Naive thymus-derived CD4-positive, alpha-beta T cell (primary cell): ENCODE measurements at places on chromosomes 13 and 19. TPM values are rescaled to one million over a fixed set of nuclear protein-coding genes. Genes with fewer than 3 reads are reported as not detected.

NALCN gene
- total RNA-seq: not detected

LGALS4 gene
- 9.8 TPM for total RNA-seq

EFNB2 gene
- 0.11 TPM for total RNA-seq

LRRC8E gene
- not detected in 2 replicates for total RNA-seq

EBI3 gene
- total RNA-seq: 0.44 TPM

DNAJC15 gene
- total RNA-seq: 10.5 TPM

NUFIP1 gene
- total RNA-seq: 5.8 TPM

IGSF23 gene
- total RNA-seq: not detected in 2 replicates

CERS1 gene
- total RNA-seq: not detected

ZNF665 gene
- 1.6 TPM for total RNA-seq

SPPL2B gene
- 150 TPM for total RNA-seq

WDR88 gene
- total RNA-seq: 0.51 TPM in 1 of 2 replicates, not detected in the other

DNAAF3 gene
- not detected for total RNA-seq

MYO9B gene
- total RNA-seq: 297 TPM

ZNF578 gene
- 0.20 and 0.75 TPM in 2 replicates for total RNA-seq

ZNF439 gene
- total RNA-seq: 21.9 TPM

- H3K4me1 ChIP-seq: no peaks in the 10 kb centered on the region
- no peak for DNase-seq
- no peak overlapping the region for H3K27ac ChIP-seq
- no peak overlapping the region for H3K4me3 ChIP-seq
- H3K27me3 ChIP-seq: no peaks in the 10 kb centered on the region
- H3K36me3 ChIP-seq: no peaks in the 10 kb centered on the region
Measured at GRCh38 chr19:33471111-33471996, 50.2 kb downstream of the PEPD start.

- H3K4me1 ChIP-seq: no peaks in the 10 kb centered on the region
- no peaks in the 10 kb centered on the region for H3K36me3 ChIP-seq
- no peak within 1 kb of the TSS for H3K27ac ChIP-seq
- no peak within 1 kb of the TSS for H3K4me3 ChIP-seq
- DNase-seq: peak; percentile 26
Measured at GRCh38 chr13:83881917-83882605, at the start of gene SLITRK1. Gene SLITRK1, minus strand, starts transcription at chr13:83882474. Its CDS starts 967 bp downstream, at chr13:83881507.

GRCh38 chr13:103066079-103066780 is at the start of gene SLC10A2:
Gene SLC10A2, minus strand, starts transcription at chr13:103066417. Its CDS starts 168 bp downstream, at chr13:103066249.
- H3K4me3 ChIP-seq: no peak within 1 kb of the TSS
- H3K27ac ChIP-seq: no peak within 1 kb of the TSS
- no peak for DNase-seq
- H3K36me3 ChIP-seq: no peaks in the 10 kb centered on the region
- H3K4me1 ChIP-seq: no peaks in the 10 kb centered on the region
- no peaks in the 10 kb centered on the region for H3K27me3 ChIP-seq

DNA sequence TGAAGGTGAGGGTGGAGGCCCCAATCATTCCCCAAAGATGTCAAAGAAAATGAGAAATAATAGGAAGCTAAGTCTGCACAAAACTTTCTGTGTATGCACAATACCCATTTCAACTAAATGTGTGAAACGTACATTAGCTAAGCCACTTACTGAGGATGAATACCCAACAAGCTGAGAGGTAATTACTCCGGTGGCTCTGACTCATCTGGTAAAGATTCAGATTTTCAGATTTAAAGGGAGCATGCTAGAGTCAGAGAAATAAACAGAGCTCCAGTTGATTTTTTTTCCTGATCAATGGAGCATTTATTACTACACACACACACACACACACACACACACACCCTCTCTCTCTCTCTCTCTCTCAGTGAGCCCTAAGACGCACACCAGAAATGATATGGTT is 194.8 kb upstream of the ARGLU1 start:
- no peaks in the 10 kb centered on the region for H3K27me3 ChIP-seq
- H3K27ac ChIP-seq: no peak overlapping the region
- H3K4me3 ChIP-seq: no peak overlapping the region
- H3K36me3 ChIP-seq: no peaks in the 10 kb centered on the region
- no peak for DNase-seq

- no peak for DNase-seq
- no peaks in the 10 kb centered on the region for H3K36me3 ChIP-seq
- H3K27ac ChIP-seq: no peak overlapping the region
- H3K27me3 ChIP-seq: no peaks in the 10 kb centered on the region
Measured at GRCh38 chr19:11142528-11143171, 12.9 kb downstream of the SPC24 start.

DNA sequence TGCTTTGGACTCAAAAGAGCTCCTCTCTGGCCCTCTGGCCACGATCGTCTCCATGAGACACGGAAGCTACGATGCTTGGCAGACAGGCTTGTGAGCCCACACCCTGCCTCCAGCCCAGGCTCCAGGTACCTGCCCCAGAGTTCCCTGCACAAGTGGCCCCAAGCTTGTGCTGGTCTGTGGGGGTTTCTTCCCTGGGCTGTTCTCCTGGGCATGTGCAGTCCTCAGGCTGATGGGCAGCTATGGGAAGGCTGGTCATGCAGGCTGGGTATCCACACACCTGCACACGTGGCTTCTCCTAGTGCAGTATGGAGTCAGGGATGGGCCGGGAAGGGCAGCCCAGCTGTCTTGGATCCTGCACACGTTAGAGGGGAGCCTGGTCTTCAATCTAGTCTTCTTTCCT is 43.1 kb downstream of the TEX29 start:
- no peak for DNase-seq
- H3K4me1 ChIP-seq: no peaks in the 10 kb centered on the region
- no peaks in the 10 kb centered on the region for H3K36me3 ChIP-seq
- no peak overlapping the region for H3K27ac ChIP-seq
- no peak overlapping the region for H3K4me3 ChIP-seq

GRCh38 chr13:72062566-72062965 is 195.6 kb upstream of the DACH1 start:
- no peaks in the 10 kb centered on the region for H3K36me3 ChIP-seq
- H3K27ac ChIP-seq: no peak overlapping the region
- H3K4me1 ChIP-seq: no peaks in the 10 kb centered on the region
- H3K4me3 ChIP-seq: no peak overlapping the region

DNA sequence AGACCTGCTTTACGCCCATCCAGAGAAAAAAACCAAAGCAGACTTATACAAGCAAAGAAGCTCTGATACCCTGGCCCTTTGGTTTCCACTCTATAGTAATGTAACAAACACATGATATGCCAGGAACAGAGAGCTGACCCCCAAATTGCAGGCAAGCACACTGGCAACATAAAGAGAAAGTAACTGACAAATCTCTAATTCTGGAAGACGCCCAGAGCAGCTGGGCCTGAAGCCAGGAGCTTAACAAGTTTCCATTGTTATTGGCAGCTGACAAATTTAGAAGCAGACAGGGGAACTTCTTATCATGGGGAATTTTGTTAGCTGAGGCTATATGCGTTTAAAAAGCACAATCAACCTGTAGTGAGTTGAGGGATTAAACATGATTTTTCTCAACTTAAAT is 158.0 kb downstream of the DLEU7 start:
- no peaks in the 10 kb centered on the region for H3K36me3 ChIP-seq
- H3K4me3 ChIP-seq: no peak overlapping the region
- no peaks in the 10 kb centered on the region for H3K27me3 ChIP-seq
- no peak for DNase-seq
- no peak overlapping the region for H3K27ac ChIP-seq

DNA sequence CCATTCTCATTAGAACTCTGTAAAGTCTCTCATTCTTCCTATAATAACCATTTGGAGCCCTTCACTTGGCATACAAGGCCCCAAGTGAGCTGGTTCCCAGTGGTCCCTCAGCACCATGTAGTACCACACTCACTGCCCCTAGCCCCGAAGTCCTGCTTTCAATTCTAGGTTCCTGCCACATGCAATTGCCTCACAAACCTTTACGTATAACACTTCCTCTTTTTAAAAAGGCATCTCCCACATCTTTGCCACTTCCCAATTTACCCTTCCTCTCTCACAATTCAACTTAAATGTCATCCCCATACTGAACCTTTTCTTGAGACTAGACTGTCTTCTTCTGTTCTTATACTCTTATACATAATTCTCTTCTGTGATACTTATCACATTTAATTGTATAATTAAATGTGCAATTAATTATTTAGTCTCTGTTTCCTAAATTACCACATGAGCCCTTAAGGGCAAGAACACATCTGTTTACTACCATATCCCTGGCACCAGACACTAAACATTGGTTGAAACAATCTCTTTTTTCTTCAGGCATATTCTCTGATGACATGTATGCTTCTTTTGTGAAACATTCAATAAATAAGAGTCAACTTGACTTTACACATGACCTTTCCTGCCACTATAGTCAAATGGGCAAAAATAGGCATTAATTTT is 304.0 kb downstream of the SPRY2 start:
- no peaks in the 10 kb centered on the region for H3K36me3 ChIP-seq
- H3K4me1 ChIP-seq: no peaks in the 10 kb centered on the region
- H3K27ac ChIP-seq: no peak overlapping the region

- no peak overlapping the region for H3K27ac ChIP-seq
- no peak overlapping the region for H3K4me3 ChIP-seq
- H3K27me3 ChIP-seq: no peaks in the 10 kb centered on the region
- H3K36me3 ChIP-seq: no peaks in the 10 kb centered on the region
Measured at GRCh38 chr13:40375489-40376171, 290.8 kb downstream of the FOXO1 start.

GRCh38 chr19:7883796-7884570 is 4.3 kb upstream of the LRRC8E start:
- no peaks in the 10 kb centered on the region for H3K4me1 ChIP-seq
- no peak overlapping the region for H3K27ac ChIP-seq
- H3K27me3 ChIP-seq: peaks cover 3% of the 10 kb centered on the region
- no peaks in the 10 kb centered on the region for H3K36me3 ChIP-seq

DNA sequence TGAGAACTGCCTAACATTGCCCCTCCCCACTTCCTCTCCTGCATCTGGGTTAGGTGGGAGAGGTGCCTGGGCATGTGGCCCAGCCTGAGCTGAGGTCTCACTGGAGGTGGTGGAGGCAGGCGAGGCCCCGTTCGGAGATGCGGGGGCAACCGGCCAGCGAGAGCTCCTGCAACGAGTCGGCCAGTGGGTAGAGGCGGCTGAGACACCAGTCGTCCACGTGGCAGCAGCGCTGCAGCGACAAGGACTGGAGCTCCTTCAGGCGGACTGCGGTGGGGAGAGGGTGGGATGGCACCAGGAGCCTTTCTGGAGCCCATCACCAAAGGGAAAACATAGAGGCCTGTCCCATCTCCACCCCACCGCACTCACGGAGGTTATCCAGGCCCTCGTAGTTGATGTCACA is 6.0 kb upstream of the B3GNT8 start:
- H3K4me1 ChIP-seq: peaks cover 7% of the 10 kb centered on the region
- DNase-seq: no peak
- H3K27me3 ChIP-seq: no peaks in the 10 kb centered on the region

DNA sequence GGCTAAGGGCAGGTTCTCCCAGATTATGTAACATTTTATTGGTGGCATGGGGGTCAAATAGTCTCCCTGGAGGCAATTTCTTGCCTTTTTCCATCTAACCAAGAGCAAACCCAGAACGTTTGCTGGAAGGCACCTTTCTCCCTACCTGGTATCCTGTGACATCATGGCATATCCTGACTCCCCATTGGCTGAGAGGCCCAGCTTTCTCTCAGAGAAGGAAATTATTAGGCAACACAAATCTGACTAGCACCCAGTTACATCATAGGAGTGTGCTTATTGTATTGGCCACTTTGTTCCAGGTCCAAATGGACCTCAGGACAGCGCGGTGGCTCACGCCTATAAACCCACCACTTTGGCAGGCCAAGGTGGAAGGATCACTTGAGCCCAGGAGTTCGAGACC is 13.0 kb downstream of the NTN5 start:
- no peak overlapping the region for H3K27ac ChIP-seq
- no peak overlapping the region for H3K4me3 ChIP-seq
- peaks cover 6% of the 10 kb centered on the region for H3K4me1 ChIP-seq
- DNase-seq: no peak
- no peaks in the 10 kb centered on the region for H3K36me3 ChIP-seq
- H3K27me3 ChIP-seq: no peaks in the 10 kb centered on the region

- H3K36me3 ChIP-seq: no peaks in the 10 kb centered on the region
- no peak overlapping the region for H3K27ac ChIP-seq
- no peaks in the 10 kb centered on the region for H3K4me1 ChIP-seq
- no peak overlapping the region for H3K4me3 ChIP-seq
- no peaks in the 10 kb centered on the region for H3K27me3 ChIP-seq
Measured at GRCh38 chr13:113767366-113767765, 8.3 kb downstream of the TMEM255B start.

GRCh38 chr19:16361926-16362325 is 37.3 kb downstream of the KLF2 start:
- no peaks in the 10 kb centered on the region for H3K36me3 ChIP-seq
- DNase-seq: no peak
- no peak overlapping the region for H3K4me3 ChIP-seq
- H3K27ac ChIP-seq: peak overlapping the region; percentile 29
- H3K27me3 ChIP-seq: no peaks in the 10 kb centered on the region

GRCh38 chr19:49339301-49340068 is 4.3 kb downstream of the CD37 start:
- H3K27me3 ChIP-seq: no peaks in the 10 kb centered on the region
- H3K4me3 ChIP-seq: no peak overlapping the region
- H3K27ac ChIP-seq: no peak overlapping the region

DNA sequence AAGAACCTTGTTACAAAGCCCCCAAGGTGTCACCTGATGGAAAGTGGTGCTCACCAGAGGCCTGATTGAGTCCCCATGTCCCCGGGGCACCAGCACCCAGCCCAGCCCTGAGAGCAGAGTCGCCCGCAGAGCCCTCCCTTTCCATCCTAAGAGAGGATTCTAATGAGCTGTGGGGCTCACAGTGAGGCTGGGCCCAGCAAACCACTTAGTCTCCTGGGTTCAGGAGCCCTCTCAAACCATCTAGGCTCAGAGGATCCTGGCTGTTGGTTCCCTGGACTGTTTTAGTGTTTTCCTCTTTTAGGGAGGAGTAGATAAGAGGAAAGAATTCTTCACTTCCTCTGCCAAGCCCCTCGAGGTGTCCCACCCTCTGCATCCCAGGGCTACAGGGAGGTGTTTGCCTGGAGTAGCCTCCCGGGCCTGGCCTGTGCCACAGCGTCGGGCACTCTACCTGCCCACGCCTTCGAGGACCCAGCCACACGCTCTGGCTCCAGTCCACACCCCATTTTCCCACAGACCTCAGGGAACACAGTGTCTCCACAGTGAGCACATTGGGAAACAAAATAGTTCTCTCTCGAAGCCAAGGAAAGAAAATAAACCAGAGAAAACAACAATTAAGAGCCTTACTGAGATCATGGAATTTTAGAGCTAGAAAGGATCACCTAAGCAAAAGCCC is 34.4 kb downstream of the DHRS12 start:
- no peak overlapping the region for H3K4me3 ChIP-seq
- DNase-seq: no peak
- no peaks in the 10 kb centered on the region for H3K27me3 ChIP-seq
- H3K4me1 ChIP-seq: no peaks in the 10 kb centered on the region
- H3K27ac ChIP-seq: no peak overlapping the region

- H3K4me3 ChIP-seq: no peak overlapping the region
- H3K4me1 ChIP-seq: peaks cover 3% of the 10 kb centered on the region
- DNase-seq: no peak
- H3K27ac ChIP-seq: no peak overlapping the region
- peaks cover 70% of the 10 kb centered on the region for H3K27me3 ChIP-seq
- no peaks in the 10 kb centered on the region for H3K36me3 ChIP-seq
Measured at GRCh38 chr13:78596399-78596735, 7.0 kb downstream of the POU4F1 start.

GRCh38 chr19:40632311-40633036 is 31.3 kb downstream of the LTBP4 start:
- H3K4me1 ChIP-seq: peaks cover 4% of the 10 kb centered on the region
- no peaks in the 10 kb centered on the region for H3K27me3 ChIP-seq
- no peak overlapping the region for H3K4me3 ChIP-seq
- DNase-seq: no peak
- H3K27ac ChIP-seq: no peak overlapping the region

GRCh38 chr13:23630349-23631093 is 60.3 kb downstream of the TNFRSF19 start:
- no peaks in the 10 kb centered on the region for H3K36me3 ChIP-seq
- H3K4me3 ChIP-seq: no peak overlapping the region
- no peak overlapping the region for H3K27ac ChIP-seq
- no peaks in the 10 kb centered on the region for H3K27me3 ChIP-seq
- DNase-seq: no peak
